ENCODE measurements at places on chromosomes 6 and 20. TPM values are rescaled to one million over a fixed set of nuclear protein-coding genes. Genes with fewer than 3 reads are reported as not detected.

GRCh38 chr6:35436071-35436857 lies 15.9 kb upstream of the FANCE start:
- H3K4me1 ChIP-seq: no peaks in the 10 kb centered on the region

DNA sequence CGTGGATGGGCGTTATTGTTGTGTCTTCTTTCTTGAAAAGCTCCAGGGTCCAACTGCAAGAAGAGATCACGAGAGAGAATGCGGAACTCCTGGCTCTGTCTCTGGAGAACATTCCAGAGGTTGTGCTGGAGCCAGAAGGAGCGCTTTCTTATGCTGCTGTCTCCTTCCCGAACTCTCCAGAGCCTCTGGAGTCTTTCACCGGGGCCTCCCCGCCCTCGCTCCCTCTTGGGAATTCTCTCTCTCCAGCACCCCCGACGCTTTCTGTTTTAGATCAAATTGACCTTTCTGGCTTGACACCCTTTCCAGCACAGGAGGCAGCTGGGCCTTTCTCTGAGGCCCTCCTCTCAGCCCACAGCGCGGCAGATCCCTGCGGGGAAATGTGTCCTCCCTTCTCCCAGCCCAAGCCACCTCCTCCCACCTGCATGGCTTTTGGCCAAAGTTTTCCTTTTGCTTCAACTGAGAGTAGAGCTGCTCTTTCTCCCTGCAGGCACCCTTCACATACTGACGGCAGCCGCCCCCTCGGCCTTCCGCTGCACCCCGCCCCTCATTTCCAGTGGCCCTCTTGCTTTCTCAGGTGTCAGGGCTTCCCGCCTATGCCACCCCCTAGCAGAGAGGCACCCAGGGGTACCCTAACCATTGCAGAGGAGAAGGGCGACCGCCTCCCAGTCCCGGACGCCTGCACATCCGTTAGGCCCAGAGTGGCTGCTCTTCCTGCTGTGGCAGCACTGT lies 6.6 kb upstream of the CCR6 start:
- H3K27me3 ChIP-seq: no peaks in the 10 kb centered on the region
- no peaks in the 10 kb centered on the region for H3K36me3 ChIP-seq
- peaks cover 94% of the 10 kb centered on the region for H3K4me1 ChIP-seq
- H3K4me3 ChIP-seq: no peak overlapping the region
- H3K27ac ChIP-seq: peak overlapping the region; percentile 35
- DNase-seq: no peak

- H3K36me3 ChIP-seq: no peaks in the 10 kb centered on the region
- DNase-seq: peak; percentile 82
- no peak overlapping the region for H3K27ac ChIP-seq
- H3K4me3 ChIP-seq: no peak overlapping the region
- peaks cover 33% of the 10 kb centered on the region for H3K4me1 ChIP-seq
These were observed 23.8 kb upstream of the BNIP5 start for GRCh38 chr6:36360241-36361054.

GRCh38 chr20:8853805-8854338 lies 215.0 kb upstream of the PLCB4 start:
- no peaks in the 10 kb centered on the region for H3K36me3 ChIP-seq
- no peaks in the 10 kb centered on the region for H3K4me1 ChIP-seq
- no peak overlapping the region for H3K4me3 ChIP-seq
- H3K27me3 ChIP-seq: no peaks in the 10 kb centered on the region
- DNase-seq: peak; percentile 39

DNA sequence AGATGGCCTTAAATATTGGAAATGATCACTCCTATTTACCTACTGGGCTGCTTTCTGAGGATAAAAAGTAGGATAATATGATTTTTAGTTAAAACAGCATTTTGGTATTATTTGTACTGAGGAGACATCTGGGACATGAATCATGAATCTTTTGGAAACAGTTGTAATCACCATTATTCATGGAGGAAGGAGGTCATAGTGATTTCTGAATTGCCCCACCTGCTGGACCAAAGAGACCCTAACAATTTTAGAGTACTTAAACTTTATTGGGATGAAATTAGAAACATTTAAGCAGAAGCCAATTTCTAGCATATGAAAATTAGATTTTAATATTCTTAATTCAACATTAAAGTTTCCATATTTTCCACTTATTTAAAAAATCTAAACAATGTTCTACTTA lies 108.4 kb upstream of the SIM1 start:
- no peak overlapping the region for H3K4me3 ChIP-seq
- no peaks in the 10 kb centered on the region for H3K27me3 ChIP-seq
- H3K27ac ChIP-seq: no peak overlapping the region

GRCh38 chr6:44481056-44481455 lies 93.5 kb downstream of the CDC5L start:
- H3K27ac ChIP-seq: no peak overlapping the region
- H3K27me3 ChIP-seq: peaks cover 6% of the 10 kb centered on the region
- H3K4me1 ChIP-seq: peaks cover under 1% of the 10 kb centered on the region
- H3K36me3 ChIP-seq: no peaks in the 10 kb centered on the region
- H3K4me3 ChIP-seq: no peak overlapping the region
- DNase-seq: no peak

- no peaks in the 10 kb centered on the region for H3K4me1 ChIP-seq
- no peaks in the 10 kb centered on the region for H3K36me3 ChIP-seq
- H3K27me3 ChIP-seq: no peaks in the 10 kb centered on the region
- no peak overlapping the region for H3K27ac ChIP-seq
- no peak for DNase-seq
These were observed 383.6 kb downstream of the BCKDHB start for GRCh38 chr6:80489911-80490635.

- H3K27ac ChIP-seq: peak overlapping the region; percentile 77
- peaks cover 1% of the 10 kb centered on the region for H3K36me3 ChIP-seq
- H3K4me1 ChIP-seq: peaks cover 22% of the 10 kb centered on the region
These were observed 641 bp downstream of the SF3B5 start for GRCh38 chr6:144094731-144095133.

The RBBP8NL gene
- not detected for total RNA-seq

The MCM9 gene
- 51.0 TPM for total RNA-seq

Data from B cell (primary cell).